Astrocyte of the spinal cord (primary cell): ENCODE measurements at places on chromosomes 2 and 18.

GRCh38 chr2:57602733-57603132 is 443.9 kb upstream of the VRK2 start:
- DNase-seq: no peak

DNA sequence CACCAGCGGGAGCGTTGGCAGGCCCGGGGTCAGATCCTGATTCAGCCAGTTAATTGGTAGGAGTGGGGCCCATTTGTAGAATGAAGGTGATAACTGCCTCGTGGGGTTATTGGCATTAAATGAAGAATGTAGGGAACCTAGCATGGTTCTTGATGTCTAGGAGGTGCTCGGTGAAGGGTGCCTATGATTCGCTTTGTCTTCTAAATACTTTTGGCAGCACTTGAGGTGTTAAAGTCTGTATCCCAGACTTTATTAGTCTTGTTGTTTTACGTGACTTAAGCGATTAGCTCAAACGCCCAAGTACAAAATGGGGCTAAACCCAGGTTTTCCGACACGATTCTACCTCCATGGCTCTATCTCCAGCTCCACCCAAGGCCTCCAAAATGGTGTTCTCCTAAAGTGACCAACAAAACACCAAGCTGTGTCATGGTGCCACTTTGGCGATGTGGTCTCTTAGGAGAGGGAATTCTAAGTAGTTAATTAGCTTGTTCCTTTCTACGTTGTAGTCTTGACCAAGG is 980 bp upstream of the PPP4R1 start:
- DNase-seq: peak; percentile 17

DNA sequence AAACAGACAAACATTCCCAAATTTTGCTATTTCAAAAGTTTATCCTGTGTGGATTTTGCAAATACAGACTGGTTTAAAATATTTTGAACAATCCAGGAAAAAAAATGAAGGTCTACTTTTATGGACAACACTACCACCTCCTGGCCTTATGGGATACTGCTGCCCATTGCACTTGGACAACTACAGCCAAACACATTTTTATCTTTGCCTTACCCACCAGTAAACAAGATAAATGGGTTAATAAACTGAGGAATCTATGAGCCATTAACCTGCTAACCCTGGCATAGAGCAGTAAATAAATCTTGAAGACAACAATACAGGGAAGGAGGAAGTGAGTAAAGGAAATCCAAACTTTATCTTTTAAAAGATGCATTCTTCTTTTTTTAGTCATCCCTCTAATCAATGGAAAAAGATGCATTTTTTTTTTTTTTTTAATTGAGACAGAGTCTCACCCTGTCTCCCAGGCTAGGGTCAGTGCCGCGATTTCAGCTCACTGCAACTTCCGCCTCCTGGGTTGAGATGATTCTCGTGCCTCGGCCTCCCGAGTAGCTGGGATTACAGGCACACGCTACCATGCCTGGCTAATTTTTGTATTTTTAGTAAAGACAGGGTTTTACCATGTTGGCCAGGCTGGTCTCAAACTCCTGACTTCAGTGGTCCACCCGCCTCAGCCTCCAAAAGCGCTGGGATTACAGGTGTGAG is 2.1 kb upstream of the SPIRE1 start:
- peak; percentile 74 for DNase-seq

DNA sequence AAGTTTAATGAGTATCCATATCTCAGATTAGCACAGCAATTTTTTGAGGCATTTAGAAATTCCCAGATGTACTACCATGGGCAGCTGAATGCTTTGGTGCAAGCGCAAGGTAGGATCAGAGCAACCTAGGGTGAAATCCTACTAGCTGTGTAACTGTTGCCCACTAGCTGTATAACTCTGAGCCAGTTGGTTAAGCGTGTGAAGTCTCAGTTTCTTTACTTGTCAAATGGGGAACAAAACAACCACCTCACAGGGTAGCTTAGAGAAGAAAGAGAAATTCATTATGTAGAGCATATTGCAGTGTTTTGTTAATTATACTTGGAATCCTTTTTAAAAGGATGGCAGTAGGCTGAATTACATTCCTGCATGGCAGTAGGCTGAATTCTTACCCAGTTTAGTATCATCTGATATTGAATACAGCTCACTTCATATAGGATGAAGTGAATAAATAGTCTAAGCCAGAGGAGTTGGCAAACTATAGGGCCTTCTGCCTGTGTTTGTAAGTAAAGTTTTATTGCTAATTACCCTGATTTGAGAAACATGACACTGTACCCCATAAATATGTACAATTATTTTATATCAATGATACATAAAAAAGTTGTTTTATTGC is 180.7 kb downstream of the PLCL1 start:
- no peak for DNase-seq

GRCh38 chr2:229089776-229090175 is 181.3 kb downstream of the PID1 start:
- peak; percentile 34 for DNase-seq

DNA sequence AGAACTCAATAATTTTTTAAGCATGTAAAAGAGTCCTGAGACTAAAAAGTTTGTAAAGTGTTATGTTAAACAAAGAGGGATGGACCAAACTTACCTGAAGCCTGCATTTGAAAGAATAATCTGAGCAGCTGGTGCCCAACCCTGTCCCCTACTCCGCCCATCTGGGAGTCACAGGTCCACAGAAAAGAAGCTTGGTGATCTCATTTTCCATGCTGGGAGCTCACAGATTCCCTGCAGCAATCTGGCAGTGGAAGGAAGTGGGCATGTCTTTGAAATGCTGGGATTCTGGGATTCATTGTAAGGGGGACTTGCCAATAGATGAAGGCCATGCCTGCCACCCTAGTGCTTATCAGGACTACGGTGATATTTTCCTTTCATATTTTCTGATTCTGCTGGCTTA is 17.9 kb downstream of the CDH2 start:
- DNase-seq: no peak

DNA sequence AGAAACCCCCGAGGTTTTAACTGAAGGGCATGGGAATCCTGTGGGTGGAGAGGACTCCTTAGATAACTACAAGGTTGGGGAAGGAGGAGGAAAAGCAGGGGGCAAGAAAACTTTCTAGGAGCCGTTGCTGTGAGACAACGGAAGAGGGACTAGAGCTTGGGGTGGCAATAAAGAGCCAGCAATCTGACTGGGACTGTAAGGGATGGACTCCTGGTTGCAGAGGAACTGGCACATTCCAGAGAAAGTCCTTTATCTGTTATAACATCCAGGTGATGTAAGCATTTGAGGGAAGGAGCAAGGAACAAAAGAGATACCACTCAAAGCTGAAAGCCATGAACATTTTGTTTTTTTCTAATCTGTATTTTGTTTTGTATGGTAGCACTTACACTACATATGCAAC is 16.4 kb downstream of the CDCA7 start:
- DNase-seq: no peak

GRCh38 chr2:191148791-191149190 is 2.0 kb downstream of the STAT4 start:
- DNase-seq: no peak

- DNase-seq: peak; percentile 91
These were observed 153.6 kb upstream of the CCDC195 start for GRCh38 chr2:224869601-224870233.

GRCh38 chr2:1453561-1453960 is 40.3 kb downstream of the TPO start:
- DNase-seq: no peak

DNA sequence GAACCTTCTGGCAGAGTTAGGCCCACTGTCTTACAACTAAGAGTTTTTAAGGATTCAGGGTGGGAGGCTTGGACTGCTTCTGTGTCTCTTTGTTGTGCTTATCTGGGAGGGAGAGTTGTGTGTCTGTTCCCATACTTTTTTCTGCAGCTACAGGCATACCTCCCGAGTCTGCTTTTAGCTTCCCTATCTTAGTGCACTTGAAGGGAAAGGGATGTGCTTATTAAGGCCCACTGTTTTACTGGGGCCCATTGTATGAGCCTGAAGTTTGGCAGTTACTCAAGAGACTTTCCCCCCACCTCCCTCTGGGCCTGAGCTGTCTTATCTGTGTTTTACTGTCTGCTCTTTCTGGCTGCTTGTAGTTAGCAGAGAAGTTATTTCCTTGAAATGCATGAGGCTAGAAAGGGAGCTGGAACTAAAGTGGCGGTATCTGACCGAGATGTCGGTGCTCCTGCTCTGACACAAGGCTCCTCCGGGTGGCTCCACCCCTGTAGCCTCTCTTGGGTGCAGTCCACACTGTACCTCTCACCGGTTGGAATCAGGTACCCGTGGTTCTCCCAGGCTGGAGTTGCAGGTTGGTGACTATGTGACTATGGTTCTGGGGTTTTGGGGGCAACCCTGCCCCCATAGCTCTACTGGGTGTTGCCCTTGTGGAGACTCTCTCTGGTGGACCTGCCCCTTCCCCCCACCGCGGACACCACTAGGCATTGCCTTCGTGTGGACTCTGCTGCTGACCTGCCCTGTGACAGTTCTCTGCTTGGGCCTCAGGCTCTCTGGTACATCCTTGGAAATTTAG is 12.9 kb downstream of the UBR3 start:
- no peak for DNase-seq

GRCh38 chr2:145625111-145625510 is 1105.2 kb upstream of the ZEB2 start:
- no peak for DNase-seq

- peak; percentile 85 for DNase-seq
These were observed 107.8 kb upstream of the REV1 start for GRCh38 chr2:99597616-99598015.

- DNase-seq: no peak
These were observed 133.5 kb downstream of the TFCP2L1 start for GRCh38 chr2:121151311-121152109.

DNA sequence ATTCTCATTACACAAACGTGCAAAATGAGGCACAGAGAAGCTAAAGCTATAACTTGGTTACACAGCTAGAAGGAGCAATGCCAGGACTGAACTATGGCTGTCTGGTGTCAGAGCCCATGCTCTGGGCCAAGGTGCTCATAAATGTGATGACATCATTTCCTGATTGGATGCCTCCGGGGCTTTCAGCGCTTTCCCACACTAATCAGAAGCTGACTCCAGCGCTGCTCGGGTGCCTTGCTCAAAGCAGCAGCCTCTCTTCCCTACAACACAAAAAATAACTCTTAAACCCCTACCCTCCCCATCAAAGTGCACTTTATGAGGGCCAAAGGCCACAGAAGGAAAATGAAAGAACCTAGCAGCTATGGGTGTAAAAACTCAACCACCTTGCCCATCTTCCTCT is 90.7 kb downstream of the STK39 start:
- peak; percentile 40 for DNase-seq

DNA sequence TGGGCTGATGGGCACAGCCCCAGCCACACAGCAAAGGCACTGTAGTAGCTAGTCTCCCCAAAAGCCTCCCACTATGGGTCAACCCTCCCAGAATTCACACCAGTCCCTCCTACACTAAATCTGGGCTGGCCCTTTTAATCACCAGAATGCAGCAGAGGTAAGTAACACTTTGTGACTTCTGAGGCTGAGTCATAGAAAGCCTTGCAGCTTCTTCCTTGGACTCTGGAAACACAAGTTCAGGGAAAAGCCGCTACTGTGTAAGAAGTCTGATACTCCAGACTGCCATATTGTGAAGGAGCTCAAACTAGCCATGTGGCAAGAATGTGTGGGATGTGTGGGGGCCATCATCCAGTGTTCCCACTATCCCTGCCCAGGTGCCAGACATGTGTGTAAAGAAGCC is 19.0 kb upstream of the SIX2 start:
- no peak for DNase-seq

- no peak for DNase-seq
These were observed 546.5 kb upstream of the KLHL29 start for GRCh38 chr2:22838461-22838860.

DNA sequence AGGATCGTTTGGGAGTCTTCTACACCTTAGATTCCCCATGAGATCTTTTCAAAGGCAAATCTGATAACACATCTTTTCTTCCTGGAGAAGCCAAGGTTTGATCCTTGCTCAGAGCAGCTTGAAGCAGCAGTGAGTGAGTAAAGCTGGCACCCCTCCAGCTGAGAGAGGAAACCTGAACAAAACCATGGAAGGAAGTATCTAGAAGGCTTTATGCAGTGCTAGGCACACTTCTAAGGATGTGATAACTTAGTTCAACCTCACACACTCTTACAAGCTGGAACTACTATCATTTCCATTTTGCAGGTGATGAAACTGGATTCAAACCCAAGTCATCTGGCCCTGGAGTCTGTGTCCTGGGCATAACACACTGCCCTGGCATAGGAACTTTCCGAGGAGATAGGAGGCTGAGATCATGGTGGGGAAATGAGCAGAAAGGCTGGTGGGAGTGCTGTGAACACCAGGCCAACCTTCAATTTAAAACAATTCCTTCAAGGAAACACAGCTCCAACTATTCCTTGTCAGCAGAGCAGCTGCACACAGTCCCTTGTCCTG is 71.2 kb downstream of the CTAGE1 start:
- DNase-seq: peak; percentile 73

DNA sequence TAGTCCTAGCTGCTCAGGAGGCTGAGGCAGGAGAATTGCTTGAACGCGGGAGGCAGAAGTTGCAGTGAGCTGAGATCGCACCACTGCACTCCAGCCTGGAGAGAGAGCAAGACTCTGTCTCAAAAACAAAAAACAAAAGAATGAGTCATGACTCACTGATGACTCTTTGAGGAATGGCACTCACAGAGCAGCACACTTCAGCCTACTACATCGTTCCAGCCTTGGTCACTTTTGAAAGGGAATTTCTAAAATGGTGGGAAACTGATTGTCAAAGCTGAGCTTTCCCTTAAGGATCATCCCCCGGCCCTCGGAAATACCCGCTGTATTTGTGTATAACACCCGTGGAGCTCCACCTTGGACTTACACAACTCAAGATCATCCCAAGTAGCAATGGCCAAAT is 217.3 kb upstream of the HS6ST1 start:
- DNase-seq: peak; percentile 88

GRCh38 chr18:45667056-45667736 is 51.9 kb downstream of the SLC14A2 start:
- no peak for DNase-seq

DNA sequence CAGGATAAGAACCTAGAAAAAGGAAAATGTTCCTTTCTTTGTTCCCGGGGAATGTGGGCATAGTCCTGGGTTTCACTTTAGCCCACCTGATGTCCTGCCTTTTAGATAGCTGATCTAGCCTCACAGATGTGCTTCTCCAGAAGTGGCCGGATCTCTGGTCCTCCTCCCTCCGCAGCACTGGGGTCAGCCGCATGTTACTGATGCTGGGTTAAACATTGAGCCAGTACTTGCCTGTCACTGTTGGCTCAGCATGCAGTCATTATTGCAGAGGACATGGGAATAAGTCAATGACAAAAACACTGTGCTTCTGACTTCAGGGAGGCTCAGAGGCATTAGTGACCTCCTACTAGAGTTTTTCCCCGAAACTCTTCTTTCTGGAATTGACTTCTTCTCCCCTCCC is 27.6 kb downstream of the NCK2 start:
- DNase-seq: no peak

- peak; percentile 32 for DNase-seq
These were observed 11.1 kb upstream of the DCTN1 start for GRCh38 chr2:74391209-74391579.

DNA sequence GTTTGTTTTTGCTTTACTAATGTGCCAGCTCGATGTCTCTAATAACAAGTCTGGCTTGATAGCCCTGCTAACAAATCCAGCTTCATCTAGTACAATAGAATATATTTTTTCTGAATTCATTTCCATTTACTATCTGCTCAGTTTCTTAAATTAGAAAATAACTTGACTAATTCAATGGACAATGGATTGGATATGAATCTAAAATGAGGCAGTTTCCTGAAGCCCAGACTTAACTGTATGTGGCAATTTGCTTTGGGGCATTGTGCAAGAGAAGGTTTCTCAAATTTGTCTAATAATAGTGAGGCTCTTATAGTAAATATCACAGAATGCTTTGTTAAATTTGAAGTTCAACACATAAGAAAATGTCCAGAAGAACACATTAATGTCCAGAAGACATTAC is 25.8 kb downstream of the CALCRL start:
- no peak for DNase-seq
